Transverse colon (tissue), 4 donors: ENCODE measurements at places on chromosomes 5 and 9. TPM values are rescaled to one million over a fixed set of nuclear protein-coding genes. Genes with fewer than 3 reads are reported as not detected.

DNA sequence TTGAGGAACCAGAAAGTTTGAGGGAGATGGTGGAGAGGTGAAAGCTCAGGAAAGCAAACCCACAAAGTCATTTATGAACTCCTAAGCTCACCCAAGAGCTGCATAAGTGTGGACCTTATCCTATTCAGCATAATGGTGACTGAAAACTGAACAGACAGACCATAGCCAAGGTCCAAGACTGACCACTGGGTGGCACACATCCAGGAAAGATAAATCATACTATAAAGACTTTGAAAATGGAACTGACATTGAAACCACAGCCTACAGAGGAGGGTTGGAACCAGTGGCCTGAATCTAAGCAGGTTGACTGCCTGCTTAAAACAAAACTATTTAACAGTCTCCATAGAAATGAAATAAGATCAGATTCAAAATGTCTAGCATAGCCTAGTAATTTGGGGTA, 121.0 kb upstream of the RGS7BP start:
- no peaks in the 10 kb centered on the region for H3K27me3 ChIP-seq
- DNase-seq, result no peak
- H3K36me3 ChIP-seq, result no peaks in the 10 kb centered on the region

DNA sequence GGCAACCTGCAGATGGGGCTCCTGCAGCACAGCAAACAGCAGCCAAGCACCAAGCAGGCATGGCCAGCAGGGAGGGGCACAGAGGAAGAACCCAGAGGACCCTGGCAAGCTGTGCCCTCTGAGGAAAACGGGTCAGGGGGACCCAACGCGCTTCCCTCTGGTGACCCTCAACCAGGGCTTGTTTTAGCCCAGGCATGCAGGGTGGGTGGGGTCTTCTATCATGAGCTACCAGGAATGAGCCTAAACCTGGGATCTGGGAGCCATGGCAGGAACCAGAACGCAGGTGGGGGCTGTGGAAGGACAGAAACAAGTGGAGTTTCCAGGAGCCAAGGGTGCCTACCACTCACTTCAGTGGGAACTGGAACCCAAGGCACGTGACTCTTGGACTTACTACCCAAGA, 20.9 kb downstream of the IPPK start:
- no peaks in the 10 kb centered on the region for H3K27me3 ChIP-seq
- peaks cover 4% of the 10 kb centered on the region for H3K4me1 ChIP-seq
- H3K4me3 ChIP-seq, result no peak overlapping the region
- no peak for DNase-seq
- no peaks in the 10 kb centered on the region for H3K36me3 ChIP-seq
- no peak overlapping the region for H3K27ac ChIP-seq

GRCh38 chr9:38090170-38090569, 21.1 kb upstream of the SHB start:
- H3K4me1 ChIP-seq, result no peaks in the 10 kb centered on the region

DNA sequence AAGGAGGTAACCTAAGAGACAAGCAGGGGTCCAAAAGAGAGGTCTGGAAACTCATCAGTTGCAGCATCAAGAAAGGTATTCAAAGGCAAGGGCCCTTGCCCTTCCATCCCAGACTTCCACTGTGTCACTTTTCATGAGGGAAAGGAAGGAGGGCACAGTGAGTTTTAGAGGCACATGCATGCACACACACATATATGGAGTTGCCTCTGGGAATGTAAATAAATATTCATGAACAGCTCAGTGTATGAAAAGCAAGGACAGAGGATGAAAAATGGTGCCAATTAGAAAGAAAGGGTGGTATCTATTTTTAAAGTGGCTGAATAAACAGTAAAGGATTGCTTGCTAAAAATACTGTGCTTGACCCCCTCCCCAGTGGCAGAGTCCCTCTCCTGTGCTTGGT, 105.3 kb upstream of the LRRTM2 start:
- DNase-seq, result no peak
- H3K4me1 ChIP-seq, result no peaks in the 10 kb centered on the region
- H3K27me3 ChIP-seq, result no peaks in the 10 kb centered on the region

- H3K27ac ChIP-seq, result no peak overlapping the region
- H3K4me1 ChIP-seq, result no peaks in the 10 kb centered on the region
Observed at GRCh38 chr5:122702524-122702875, 72.4 kb upstream of the SNX2 start.

Gene ZNF462
- total RNA-seq, result 24.4 TPM

Gene GNE
- 73.0 TPM for total RNA-seq

Gene INSL4
- not detected for total RNA-seq

Gene DOK3
- 17.2 TPM for total RNA-seq
